ENCODE measurements at places on chromosomes 7 and 10. TPM values are rescaled to one million over a fixed set of nuclear protein-coding genes. Genes with fewer than 3 reads are reported as not detected.
A peak's percentile ranks its signal among the peaks of the same experiment; 100 is the strongest.

DNA sequence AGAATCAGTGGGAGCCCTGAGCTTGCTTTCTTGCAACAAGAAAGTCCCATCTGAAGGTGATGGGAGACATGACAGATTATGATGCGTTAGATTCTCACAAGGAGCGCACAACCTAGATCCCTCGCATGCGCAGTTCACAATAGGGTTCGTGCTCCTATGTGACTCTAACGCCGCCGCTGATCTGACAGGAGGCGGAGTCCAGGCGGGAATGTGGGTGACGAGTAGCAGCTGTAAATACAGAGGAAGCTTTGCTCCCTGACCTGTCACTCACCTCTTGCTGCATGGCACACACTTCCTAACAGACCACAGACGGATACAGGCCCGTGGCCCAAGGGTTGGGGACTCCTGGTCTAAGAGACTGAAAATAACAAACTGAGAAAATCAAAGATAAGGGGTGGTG, 1163.4 kb upstream of the AUTS2 start:
- no peak for DNase-seq

The HECTD2 gene
- 2.6 TPM for polyA plus RNA-seq

The CRTAC1 gene
- polyA plus RNA-seq, result 0.38 TPM

The ABCA13 gene
- polyA plus RNA-seq, result 0.01 TPM

GRCh38 chr10:13652860-13653259, 66.1 kb downstream of the PRPF18 start:
- DNase-seq, result no peak

The ANKRD1 gene
- polyA plus RNA-seq, result 9,579 TPM

DNA sequence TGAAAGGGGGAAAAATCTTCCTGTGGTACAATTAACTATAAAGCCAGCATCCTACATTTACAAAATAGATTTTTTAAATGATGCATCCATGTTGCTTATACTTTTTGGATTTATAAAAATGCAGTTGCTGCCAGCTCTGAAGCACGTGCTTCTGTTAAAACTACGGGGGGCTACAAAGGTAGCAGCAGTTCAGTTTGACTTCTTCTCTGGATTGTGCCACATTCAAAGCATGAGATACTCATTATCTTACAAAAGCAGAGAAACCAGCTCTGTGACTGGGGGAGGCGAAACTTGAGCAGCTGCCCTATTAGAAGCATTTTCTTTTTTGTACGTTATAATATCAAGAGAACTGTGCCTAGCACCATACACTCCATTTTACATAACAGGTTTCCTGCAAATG, 31.1 kb downstream of the NEUROD6 start:
- no peak for DNase-seq

The SLC18A3 gene
- not detected for polyA plus RNA-seq

DNA sequence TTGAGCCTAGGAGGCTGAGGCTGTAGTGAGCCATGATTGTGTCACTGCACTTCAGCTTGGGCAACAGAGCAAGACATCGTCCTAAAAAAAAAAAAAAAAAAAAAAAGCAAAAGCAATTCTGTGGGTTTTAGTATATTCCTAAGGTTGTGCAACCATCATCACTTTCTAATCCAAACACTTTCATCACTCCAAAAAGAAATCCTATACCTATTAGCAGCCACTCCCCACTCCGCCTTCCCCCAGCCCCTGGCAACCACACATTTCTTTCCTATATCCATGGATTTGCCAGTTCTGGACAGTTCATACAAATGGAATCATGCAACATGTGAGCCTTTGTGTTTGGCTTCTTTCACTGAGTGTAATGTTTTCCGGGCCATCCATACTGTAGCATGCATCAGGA, 20.4 kb downstream of the ZAN start:
- no peak for DNase-seq

GRCh38 chr10:70584366-70584765, 18.2 kb downstream of the PRF1 start:
- peak; percentile 12 for DNase-seq

DNA sequence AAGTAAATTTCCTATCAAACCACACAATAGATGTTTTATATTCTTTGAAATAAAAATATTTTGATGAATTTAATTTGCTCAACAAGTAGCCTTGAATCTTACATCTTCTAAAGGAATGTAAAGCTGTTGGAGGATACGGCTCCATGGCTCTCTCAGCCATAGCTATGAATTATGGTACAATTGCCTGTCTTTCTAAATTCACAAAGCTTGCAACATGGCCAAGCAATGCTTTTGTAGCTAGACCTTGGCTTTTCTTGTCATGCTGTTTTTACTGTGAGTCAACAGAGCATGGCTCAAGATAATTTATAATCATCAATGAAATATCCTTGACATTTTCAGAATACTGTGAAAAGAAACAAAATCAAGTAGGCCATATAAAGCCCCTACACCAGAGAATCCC, 286.7 kb downstream of the CACNA2D1 start:
- DNase-seq, result no peak

DNA sequence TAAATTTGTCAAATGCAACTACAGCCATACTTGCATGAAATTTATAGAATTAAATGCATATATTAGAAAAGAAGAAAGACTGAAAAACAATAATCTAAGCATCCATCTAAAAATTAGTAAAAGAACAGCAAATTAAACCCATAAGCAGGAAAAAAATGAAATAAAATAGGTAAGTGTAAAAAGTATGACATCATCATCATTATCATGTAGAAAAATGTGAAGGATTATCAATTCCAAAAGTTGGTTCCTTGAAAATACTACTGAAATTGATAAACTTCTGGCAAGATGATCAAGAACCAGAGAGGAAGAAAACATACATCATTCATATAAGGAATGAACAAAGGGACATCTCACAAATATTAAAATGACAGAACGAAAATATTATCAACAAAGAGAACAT, 19.6 kb upstream of the HECW1 start:
- no peak for DNase-seq

DNA sequence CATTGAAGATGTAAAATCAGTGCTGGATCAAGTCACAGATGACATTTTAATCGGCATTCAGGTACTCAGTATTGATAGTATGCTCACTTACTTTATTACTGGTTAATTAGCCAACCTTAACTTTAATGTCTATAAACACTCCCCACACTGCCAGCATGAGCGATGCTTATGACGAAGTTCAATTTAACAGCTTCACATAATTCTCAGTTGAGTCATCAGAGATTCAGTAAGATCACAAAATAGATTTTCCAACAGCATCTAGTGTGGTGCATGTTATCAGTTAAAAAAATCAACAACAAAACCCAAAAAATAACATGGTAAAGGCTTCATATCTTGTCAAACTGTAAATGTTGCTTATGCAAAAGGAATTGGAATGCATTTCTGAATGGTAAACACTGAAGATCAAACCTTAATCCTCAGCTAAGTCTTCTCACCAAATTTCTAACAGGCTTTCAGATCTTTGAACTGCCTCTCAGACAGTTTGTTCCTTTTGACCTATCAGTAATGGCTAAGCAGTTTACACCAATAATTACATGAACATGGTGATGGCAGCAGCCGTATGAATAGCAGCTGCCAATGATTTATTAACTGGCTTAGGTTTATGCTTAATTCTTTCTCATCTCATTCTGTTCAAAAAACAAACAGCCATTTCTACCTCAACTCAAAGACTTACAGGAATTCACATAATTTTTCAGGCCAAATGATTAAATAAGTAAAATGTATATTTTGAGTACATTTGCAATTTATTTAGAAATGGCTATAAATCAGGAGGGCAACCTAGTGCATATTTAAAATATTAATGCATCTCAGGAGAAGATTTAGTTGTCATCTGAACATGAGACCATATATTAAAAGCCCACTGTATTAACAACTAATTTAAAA, 98.5 kb downstream of the CABCOCO1 start:
- no peak for DNase-seq

DNA sequence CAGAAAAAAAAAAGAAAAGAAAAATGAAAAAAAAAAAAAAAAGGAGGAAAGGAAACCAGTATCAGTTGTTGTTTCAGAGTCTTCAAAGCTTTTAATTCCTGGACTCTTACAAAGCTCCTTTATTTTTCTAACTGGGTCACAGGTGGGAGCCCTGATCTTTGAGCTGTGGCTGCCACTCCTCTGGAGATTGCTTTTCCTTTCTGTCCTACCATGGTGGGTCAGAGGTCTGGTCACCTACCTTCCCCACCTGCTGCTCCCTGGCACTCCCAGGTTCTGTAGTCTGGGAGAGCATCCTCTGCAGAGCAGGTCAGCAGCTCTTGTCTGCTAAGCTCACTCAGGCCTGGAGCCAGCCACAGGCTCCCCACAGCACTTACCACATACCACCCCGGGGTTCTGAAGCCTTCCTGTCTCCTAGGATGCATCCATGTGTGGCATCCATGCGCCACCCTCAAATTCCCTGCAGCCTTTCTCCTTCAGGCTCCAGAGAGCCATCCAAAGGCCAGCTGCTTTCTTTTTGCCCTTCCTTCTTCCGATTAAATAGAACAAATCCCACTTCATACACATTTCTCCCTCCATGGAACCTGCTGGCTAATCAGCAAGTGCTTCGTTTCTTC, 73.2 kb upstream of the TPK1 start:
- DNase-seq, result no peak

The CDK14 gene
- polyA plus RNA-seq, result 13.9 TPM

DNA sequence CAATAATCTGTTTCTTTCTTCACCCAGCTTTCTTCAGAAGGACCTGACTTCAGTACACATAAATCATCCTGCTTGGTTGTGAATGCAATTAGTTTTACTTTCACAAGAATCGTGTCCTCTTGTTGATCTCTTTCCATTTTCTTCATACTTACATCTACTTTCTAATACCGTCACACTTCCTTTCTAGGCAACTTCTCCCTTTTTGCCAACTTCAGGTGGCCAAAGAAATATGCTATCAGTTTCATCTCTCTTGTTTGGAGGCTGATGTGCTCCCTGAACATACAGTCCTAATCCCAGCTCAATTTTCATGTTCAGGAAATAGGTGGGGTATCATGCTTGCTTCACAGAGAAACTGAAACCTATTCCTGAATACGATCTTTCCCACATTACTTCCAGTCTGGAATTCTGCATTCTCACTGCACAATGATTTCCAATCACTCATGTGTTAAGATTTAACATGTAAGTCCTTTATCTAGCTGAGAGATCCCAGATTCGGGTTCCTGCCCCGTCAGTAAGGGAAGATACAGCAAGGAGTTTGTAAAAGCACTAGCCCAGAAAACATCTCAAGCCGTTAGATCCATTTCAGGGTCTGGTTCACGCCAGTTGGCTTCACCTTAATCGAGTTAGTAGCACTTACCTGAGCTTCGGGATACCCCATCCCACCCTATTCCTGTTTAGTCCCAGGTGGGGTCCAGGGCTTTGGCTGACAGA, 994 bp downstream of the SLC25A28 start:
- DNase-seq, result no peak

- no peak for DNase-seq
Measured at GRCh38 chr10:113711142-113711541, 31.4 kb downstream of the CASP7 start.

DNA sequence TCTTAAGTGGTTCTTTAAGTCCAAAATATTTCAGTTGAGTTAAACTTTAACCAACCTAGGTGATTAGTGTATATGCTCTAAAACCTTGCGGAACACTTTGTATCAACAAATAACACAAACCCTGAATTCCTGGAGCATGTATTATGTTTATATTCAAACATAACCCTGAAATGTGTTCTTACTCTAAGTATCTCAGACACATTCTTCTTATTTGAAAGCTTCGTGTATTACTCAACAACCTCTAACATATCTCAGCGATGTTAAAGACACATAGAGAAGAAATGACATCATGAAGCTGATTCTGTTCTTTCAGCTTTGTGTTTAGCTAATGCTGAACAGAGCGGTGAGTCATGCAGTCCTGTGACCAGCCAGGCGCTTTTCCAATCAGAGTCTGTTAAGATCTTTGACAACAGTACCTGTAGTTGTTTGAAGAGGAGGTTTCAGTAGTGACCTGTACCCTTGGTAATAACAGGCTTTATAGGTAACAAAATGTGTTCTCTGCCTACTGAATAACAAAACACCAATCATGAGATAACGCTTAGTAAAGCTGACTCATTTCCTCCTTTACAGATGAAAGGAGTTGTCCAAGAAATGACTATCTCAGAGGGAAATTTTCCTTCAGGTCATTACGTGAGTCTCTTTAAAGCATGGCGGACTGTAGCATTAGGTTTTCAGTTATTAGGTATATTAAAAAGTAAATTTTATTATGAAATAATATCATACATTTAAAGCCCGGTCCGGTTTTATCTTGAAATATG, 67.3 kb upstream of the KLF6 start:
- DNase-seq, result peak; percentile 74

GRCh38 chr7:67754651-67755050, 758.0 kb downstream of the TYW1 start:
- no peak for DNase-seq

DNA sequence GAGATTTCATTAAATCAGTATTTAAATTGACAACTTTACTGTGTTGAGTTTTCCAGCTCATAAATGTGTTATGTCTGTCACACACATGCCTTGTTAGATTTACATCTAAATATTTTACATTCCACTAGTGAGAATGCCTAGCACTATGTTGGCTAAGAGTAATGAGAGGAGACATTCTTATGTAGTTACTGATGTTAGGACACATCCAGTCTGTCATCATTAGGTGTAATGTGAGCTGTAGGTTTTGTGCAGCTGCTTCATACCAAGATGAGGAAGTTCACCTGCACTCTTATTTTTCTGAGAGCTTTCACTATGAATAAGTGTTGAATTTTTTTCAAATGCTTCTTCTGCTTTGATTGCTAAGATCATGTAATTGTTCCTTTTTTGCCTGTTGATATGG, 218.0 kb upstream of the IGFBP3 start:
- no peak for DNase-seq

- DNase-seq, result no peak
Measured at GRCh38 chr10:22222236-22223190, 4.7 kb upstream of the EBLN1 start.

The LFNG gene
- 5.7 TPM for polyA plus RNA-seq

- no peak for DNase-seq
Measured at GRCh38 chr10:69820817-69821216, 19.1 kb downstream of the COL13A1 start.

DNA sequence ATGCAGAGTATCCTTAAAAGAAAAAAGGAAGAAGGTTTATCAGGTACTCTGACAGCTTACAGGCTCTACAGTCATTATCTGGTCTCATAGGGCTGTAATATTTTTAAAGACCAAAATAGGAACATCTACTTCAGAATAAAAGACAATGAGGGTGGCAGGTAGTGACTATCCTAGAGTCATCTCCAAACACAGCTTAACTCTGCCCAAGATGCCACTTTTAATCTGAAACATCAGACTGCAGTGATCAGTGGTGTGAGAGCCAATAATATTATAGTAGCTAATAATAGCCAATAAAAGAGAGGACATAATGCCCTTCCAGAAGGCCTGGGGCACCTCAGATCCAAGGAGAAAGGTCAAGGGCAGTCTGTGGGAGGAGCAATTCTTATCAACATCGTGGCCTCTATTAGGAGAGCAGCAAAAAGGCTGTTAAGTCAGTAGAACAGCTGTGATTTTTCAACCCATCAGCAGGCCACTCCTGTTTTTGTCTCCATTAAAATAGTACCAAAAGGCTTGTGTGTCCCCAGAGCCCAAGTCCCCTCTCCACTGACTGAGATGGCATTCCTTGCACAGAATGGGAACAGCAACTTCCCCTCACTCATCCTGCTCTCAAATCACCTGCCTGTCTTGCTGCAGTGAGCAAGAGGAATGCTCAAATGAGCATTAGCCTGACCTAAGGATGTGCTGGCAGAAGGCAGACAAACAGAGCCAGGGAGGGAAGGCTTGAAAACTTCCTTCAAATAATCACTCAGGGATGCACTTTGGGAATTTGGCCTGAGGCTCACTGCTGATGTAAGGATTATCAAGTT, 20.7 kb upstream of the SPOCK2 start:
- DNase-seq, result no peak

GRCh38 chr10:53276797-53277196, 504.2 kb upstream of the MBL2 start:
- DNase-seq, result no peak

- DNase-seq, result no peak
Measured at GRCh38 chr7:155062411-155062810, 7.7 kb upstream of the HTR5A start.

The TFEC gene
- 0.42 TPM for polyA plus RNA-seq

The UCMA gene
- not detected for polyA plus RNA-seq

Data from heart left ventricle (tissue), 16 donors.